ENCODE measurements at places on chromosomes 16 and 17. TPM values are rescaled to one million over a fixed set of nuclear protein-coding genes. Genes with fewer than 3 reads are reported as not detected.

The TP53TG3B gene
- not detected for polyA plus RNA-seq

The TMEM94 gene
- 26.3 TPM for polyA plus RNA-seq

The SLC35G6 gene
- not detected for polyA plus RNA-seq

The PIMREG gene
- 0.34 TPM for polyA plus RNA-seq

The MMP28 gene
- 3.3 TPM for polyA plus RNA-seq

The NME4 gene
- polyA plus RNA-seq: 223 TPM

The GDPD3 gene
- polyA plus RNA-seq: 1.2 TPM

The SOX9 gene
- 2.8 TPM for polyA plus RNA-seq

The MXRA7 gene
- 176 TPM for polyA plus RNA-seq

Measured in adipose tissue (tissue), 3 donors.